ENCODE measurements at places on chromosomes 5 and 9. TPM values are rescaled to one million over a fixed set of nuclear protein-coding genes. Genes with fewer than 3 reads are reported as not detected.

DNA sequence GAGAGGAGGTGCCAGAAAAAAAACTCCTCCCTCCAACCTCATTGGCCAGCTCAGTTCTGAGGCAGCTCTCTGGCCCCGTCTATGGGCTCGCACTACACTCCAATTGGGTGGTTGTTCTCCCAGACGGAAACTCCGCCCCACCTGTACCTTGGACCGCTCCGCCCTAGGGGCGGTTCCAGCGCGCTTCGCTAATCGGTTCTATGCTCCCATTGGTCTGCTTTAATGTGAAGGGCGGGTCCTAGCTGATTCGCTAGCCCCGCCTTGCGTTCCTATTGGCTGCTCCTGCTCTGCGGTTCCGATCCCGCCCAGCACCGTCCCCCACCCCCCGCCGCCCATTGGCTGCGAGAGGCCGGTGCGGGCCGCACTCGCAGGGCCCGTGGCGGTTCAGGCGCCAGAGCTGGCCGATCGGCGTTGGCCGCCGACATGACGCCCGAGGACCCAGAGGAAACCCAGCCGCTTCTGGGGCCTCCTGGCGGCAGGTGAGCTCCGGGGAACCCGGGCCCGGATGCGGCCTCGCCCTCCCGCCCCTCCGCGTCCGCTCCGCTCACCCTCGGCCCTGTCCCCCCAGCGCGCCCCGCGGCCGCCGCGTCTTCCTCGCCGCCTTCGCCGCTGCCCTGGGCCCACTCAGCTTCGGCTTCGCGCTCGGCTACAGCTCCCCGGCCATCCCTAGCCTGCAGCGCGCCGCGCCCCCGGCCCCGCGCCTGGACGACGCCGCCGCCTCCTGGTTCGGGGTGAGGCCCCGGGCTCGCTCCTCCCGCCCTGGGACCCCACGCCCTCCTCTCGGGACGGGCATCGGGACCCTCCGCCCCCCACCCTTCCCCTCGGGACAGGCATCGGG lies at the start of gene SLC2A8:
Gene SLC2A8 (plus strand): TSS at position 362 of the 838 bp plus-strand sequence. CDS start 62 bp downstream, at position 424.
- DNase-seq = peak; percentile 100
- H3K4me1 ChIP-seq = no peaks in the 10 kb centered on the region
- H3K27ac ChIP-seq = peak within 1 kb of the TSS; percentile 93
- no peaks in the 10 kb centered on the region for H3K27me3 ChIP-seq
- H3K36me3 ChIP-seq = no peaks in the 10 kb centered on the region
- peak within 1 kb of the TSS; percentile 84 for H3K4me3 ChIP-seq

LHX6 gene
- 4.7 TPM for total RNA-seq

POLR3G gene
- total RNA-seq = 5.8 TPM

- no peaks in the 10 kb centered on the region for H3K27me3 ChIP-seq
- no peak overlapping the region for H3K4me3 ChIP-seq
- DNase-seq = no peak
- H3K27ac ChIP-seq = no peak overlapping the region
Observed at GRCh38 chr5:113343343-113343742, 91.4 kb downstream of the TSSK1B start.

DNA sequence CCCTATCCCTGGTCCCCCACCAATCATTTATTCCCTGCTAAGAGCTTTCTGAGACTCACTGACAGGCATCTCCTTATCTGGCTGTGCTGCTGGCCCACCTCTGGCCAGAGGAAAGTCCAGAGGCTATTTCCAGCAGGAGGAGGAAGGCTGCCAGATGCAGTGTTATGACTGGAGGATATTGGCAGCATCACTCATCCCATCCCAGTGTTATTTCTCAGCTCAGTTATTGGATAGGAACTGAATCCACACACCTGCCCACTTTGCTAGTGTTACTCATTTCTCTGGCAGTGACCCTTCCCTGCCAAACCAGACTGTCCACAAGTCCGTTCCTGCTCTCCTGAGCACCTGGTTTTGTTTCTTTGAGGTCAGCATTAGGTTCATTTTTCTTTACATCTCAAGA lies 228.2 kb downstream of the GRIA1 start:
- H3K27ac ChIP-seq = no peak overlapping the region
- H3K27me3 ChIP-seq = no peaks in the 10 kb centered on the region
- DNase-seq = no peak

GRCh38 chr9:28539434-28540070 lies 966.3 kb upstream of the C9orf72 start:
- no peak for DNase-seq
- H3K36me3 ChIP-seq = no peaks in the 10 kb centered on the region
- no peaks in the 10 kb centered on the region for H3K27me3 ChIP-seq
- H3K4me3 ChIP-seq = no peak overlapping the region

DNA sequence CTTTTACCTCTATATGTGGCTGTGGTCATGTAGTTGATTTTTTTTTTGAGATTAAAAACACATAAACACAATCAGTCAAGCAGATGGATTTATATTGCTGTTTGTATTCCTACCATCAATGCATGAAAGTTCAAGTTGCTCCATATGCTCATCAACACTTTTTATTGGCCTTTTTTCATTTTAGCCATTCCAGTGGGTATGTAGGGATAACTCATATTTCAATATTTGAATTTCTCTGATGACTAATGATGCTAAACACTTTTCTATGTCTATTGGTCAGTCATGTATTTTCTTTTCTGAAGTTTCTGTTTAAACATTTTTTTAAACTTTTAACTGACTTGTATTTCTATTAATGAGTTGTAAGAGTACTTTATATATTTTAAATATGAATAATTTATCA lies 445.4 kb upstream of the RGMB start:
- H3K27me3 ChIP-seq = no peaks in the 10 kb centered on the region
- no peak for DNase-seq
- no peaks in the 10 kb centered on the region for H3K4me1 ChIP-seq

GRCh38 chr5:60148366-60148765 lies 254.8 kb upstream of the PDE4D start:
- H3K27ac ChIP-seq = no peak overlapping the region
- H3K36me3 ChIP-seq = no peaks in the 10 kb centered on the region
- H3K4me1 ChIP-seq = no peaks in the 10 kb centered on the region
- no peak for DNase-seq
- H3K4me3 ChIP-seq = no peak overlapping the region

DNA sequence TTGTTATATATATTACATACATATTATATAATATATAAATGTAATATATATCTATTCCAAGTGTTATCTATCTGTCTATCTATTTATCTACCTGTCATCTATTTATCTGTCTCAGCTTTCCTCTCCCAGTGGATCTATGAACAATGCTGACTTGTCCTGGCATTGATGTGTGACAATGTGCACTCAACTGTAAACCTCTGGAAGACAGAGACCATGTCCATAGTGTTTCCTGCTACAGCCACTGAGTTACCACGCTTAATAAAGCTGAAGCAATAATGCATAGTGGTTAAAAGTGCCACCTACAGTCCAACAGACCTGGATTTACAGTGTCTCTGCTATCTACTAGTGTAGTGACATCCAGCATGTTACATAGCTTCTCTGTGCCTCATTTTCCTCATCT lies 57.2 kb upstream of the TMED7 start:
- no peak overlapping the region for H3K27ac ChIP-seq
- H3K27me3 ChIP-seq = no peaks in the 10 kb centered on the region
- H3K4me1 ChIP-seq = peaks cover 27% of the 10 kb centered on the region

DNA sequence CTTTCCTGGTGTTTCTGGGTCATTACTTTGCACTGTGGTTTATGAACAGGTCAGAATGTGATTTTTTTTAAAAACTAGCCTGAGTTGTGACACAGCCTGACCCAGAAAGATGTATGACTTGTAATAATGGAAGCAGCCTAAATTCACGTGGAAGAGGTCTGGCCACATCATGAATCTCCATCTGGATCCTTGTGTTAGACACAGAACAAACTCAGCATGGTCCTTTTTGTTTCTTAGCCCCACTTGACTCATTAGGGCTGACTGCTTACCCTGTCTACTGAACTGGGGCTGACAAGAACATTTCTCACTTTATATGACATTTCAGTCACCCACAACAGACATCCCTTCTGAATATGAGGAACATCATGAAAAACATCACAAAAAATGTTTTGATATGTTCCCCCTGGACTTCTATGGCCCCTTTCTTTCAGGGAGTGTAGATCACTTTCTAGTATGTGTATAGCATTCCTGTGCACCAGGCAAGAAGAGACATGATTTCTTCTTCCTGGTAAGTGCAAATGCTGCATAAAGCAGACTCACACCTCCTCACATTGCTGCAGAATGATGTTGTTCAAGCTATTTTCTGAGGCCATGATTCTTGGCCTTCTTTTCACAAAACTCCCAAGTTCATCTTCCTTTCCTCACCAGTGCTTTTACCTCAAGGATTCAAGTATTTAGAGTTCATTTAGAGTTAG lies 52.3 kb downstream of the ZNF622 start:
- no peaks in the 10 kb centered on the region for H3K27me3 ChIP-seq
- H3K27ac ChIP-seq = no peak overlapping the region
- no peaks in the 10 kb centered on the region for H3K4me1 ChIP-seq
- no peak overlapping the region for H3K4me3 ChIP-seq
- no peaks in the 10 kb centered on the region for H3K36me3 ChIP-seq

DOLPP1 gene
- total RNA-seq = 2.3 TPM

- DNase-seq = no peak
- H3K4me1 ChIP-seq = no peaks in the 10 kb centered on the region
- no peaks in the 10 kb centered on the region for H3K27me3 ChIP-seq
- no peak overlapping the region for H3K4me3 ChIP-seq
- H3K36me3 ChIP-seq = no peaks in the 10 kb centered on the region
Observed at GRCh38 chr5:33244441-33245150, 196.2 kb upstream of the TARS1 start.

GRCh38 chr9:111868475-111868874 lies 28.1 kb upstream of the UGCG start:
- no peak overlapping the region for H3K27ac ChIP-seq
- H3K27me3 ChIP-seq = no peaks in the 10 kb centered on the region
- H3K4me1 ChIP-seq = no peaks in the 10 kb centered on the region
- H3K4me3 ChIP-seq = no peak overlapping the region
- no peak for DNase-seq

DNA sequence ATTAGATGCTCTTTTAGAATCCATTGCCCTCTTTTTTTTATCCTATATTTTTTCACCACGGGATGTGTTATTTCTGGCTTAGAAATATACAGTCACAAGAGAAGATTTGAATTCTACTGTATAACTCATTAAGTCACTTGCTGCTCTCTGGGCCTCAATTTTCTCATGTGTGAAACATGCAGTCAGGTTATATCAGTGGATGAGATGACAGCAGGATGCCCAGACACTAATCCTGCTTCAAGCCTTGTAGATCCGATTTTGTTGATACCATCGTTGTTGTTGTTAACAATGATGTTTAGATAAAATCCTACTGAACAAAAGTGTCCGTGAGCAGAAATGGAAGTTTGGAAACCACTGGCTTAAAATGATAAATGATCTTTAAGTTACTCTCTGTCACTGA lies 421.9 kb upstream of the DMAC1 start:
- no peak overlapping the region for H3K27ac ChIP-seq
- H3K4me1 ChIP-seq = no peaks in the 10 kb centered on the region
- no peak overlapping the region for H3K4me3 ChIP-seq
- DNase-seq = no peak
- H3K27me3 ChIP-seq = no peaks in the 10 kb centered on the region

DNA sequence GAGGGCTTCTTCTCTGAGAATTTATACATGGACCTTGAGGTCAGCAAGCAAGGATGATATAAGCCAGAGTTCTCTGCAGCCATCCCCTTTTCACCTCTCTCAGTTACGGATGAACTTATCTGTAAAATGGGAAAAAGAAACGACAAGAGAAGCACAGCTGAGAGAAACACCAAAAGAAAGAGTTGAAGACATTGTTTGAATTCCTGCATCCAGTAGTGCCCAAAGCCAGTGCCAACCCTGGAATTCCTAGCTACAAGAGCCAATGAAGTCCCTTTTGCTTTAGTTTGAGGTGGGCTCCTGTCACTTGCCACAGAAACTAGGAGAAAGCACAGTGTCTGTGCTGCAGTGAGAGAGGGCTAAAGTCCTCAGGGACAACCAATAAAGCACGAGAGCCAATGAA lies 6.6 kb upstream of the MOB3B start:
- no peak for DNase-seq
- no peaks in the 10 kb centered on the region for H3K27me3 ChIP-seq
- no peaks in the 10 kb centered on the region for H3K4me1 ChIP-seq
- no peak overlapping the region for H3K4me3 ChIP-seq
- peak overlapping the region; percentile 84 for H3K27ac ChIP-seq
- no peaks in the 10 kb centered on the region for H3K36me3 ChIP-seq

- H3K4me3 ChIP-seq = no peak overlapping the region
- H3K36me3 ChIP-seq = no peaks in the 10 kb centered on the region
- no peaks in the 10 kb centered on the region for H3K27me3 ChIP-seq
Observed at GRCh38 chr5:110925398-110925797, 146.1 kb upstream of the TSLP start.

DNA sequence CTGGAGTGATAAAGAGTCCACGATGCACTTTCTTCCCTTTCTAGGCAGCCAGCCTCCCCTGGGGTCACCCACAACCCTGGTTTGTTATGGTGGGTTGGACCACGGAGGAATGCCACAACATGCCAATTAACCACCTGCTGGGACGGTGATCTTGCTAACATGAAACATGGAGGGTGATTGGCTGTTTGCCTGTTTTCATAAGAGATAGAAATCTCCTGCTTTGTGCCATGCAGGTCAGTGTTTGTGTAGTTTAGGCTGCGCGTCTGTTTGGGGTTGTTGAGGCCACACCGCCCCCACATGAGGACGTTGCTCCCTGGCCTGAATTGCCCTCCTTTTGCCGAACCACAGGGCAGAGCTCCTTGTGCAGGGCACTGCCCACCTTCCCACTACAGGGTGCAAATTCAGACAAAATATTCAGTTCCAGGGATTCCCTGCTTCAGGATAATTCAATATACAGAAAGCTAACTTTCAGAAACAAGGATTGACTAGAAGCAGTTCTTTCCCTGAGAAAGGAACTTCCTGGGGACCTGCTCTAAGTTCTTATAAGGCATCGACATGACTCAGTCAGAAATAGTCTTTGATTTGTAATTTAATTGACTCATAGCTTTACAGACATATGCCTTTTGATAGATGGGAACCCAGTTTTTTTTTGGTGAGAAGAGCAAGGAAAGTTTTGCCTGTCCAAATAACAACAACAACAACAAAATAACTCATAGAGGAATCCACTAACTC lies 427.6 kb downstream of the GADD45G start:
- DNase-seq = no peak
- no peak overlapping the region for H3K27ac ChIP-seq
- H3K27me3 ChIP-seq = no peaks in the 10 kb centered on the region
- no peaks in the 10 kb centered on the region for H3K36me3 ChIP-seq
- H3K4me1 ChIP-seq = no peaks in the 10 kb centered on the region

NIPAL4 gene
- 4.8 TPM for total RNA-seq

FLT4 gene
- 16.9 TPM for total RNA-seq

DNA sequence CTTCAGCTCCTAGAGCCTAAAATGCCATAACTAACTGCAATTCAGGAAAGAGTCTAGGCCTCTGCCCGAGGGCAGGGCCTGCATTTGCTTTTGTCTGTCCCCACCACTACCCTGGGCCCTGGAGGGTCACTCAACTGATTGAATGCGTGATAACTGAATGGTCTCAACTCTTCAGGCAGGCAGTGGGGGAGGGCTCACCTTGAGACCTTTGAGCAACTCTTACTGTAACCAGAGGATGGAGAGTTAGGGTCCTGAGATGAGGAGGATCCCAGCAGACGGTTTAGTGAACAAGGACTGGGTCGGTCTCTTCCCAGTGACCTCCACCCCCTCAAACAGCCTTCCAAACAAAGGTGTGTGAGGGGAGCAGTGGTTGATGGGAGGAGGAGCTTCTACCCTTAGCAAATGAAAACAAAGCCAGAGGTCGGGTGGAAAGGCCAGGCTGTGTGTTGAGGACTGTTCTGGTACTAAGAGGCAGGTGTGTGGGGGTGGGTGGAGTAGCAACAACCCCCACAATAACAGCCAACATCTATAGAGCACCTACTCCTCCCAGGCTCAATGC lies 59.4 kb downstream of the CXXC5 start:
- peaks cover 38% of the 10 kb centered on the region for H3K4me1 ChIP-seq
- H3K36me3 ChIP-seq = no peaks in the 10 kb centered on the region
- no peak for DNase-seq
- no peak overlapping the region for H3K27ac ChIP-seq

Measured in sigmoid colon (tissue), 7 donors.